ENCODE measurements at places on chromosomes 13 and 19. TPM values are rescaled to one million over a fixed set of nuclear protein-coding genes. Genes with fewer than 3 reads are reported as not detected.

- no peak for DNase-seq
These were observed 7.1 kb upstream of the HSH2D start for GRCh38 chr19:16136185-16136999.

- no peak for DNase-seq
These were observed 1323.6 kb upstream of the PRR20A start for GRCh38 chr13:55816976-55817601.

DNA sequence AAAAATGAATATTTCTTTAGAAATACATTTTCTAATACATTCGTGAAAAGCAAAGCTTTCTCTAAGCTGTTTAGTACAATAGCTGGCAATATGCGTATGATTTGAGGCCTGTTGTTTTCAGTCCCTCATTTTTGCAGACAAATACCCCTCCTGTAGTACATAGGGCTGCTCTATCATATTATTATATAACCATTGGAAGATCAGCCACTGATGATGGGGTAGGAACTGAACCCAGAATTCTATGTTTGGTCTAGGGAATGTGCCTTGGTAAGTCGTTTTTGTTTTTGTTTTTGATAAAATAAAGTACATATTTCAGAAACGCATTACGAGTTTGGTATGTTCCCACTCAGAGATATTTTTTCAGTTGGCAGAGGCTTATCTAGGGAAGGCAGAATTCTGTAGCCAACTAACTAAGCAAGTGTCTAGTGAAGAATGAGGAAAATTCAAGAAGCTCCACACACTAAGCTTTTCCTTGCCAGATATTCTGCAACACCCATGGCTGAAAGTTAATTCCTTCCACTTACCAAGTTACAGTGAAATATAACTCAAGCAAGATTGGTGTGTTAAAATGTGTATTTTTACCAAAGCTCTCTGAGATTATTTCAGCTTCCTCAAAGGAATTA, 656.9 kb upstream of the MIR17HG start:
- DNase-seq = no peak

DNA sequence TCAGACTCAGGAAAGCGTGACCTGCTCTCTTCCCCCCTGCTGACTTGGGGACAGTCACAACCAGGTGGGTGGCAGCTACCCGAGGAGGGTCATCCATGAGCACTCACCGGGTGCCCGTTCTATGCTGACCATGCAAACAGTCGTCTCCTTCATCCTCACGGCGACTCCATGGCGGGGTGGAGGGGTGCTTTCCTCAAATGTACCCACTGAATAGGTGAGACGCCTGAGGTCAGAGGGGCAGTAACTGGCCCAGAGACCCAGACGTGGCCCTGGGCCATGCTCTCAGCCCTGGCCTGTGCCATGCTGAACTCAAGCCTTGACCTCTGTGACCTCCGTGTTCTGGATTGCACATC, 59.2 kb upstream of the TPM4 start:
- DNase-seq = no peak

The GJA3 gene
- total RNA-seq = 3.6 TPM

The ZNF416 gene
- total RNA-seq = 9.0 TPM
